Psoas muscle (tissue), 8 donors: ENCODE measurements at places on chromosomes 16 and 17.

DNA sequence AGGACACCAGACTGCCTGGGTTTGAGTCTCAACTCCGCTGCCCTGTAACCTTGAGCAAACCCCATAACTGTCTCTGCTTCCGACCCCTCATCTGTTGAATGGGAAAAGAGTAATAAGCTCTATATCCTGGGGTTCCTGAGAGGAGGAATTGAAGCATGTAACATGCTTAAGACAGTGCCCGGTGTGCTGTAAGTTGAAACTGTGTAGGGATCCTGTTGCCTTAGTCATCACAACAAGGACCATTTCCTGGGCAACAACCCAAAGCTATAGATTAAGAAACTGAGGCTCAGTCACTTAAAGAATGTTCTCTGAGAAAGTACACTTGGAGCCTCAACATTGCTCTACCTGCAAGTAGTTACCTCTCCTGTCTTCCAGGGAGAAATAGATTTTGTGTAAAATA is 23.0 kb downstream of the CDH13 start:
- no peak for DNase-seq

DNA sequence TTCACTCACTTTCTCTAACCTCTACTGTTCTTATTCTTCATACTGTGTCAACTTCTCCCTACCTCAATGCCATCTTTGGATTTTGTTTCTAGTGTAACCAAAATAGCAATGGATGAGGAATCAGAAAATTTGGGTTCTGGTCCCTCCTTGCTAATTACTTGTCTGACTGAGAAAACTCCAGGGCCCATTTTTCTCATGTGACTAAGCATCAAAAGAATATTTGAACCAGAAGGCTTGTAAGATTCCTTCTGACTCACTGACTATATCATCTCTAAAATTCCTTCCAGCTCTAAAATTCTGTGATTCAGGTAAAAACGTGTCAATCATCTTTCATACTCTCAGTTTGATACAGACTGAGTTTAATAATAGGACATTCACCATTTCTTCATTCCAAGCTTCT is 57.9 kb downstream of the BRIP1 start:
- DNase-seq: no peak

- no peak for DNase-seq
Measured at GRCh38 chr17:50310455-50311111, 35.3 kb upstream of the XYLT2 start.

- no peak for DNase-seq
Measured at GRCh38 chr17:21042458-21043295, at the start of gene USP22. Gene USP22, minus strand, starts transcription at chr17:21043011. Its CDS starts 176 bp downstream, at chr17:21042835.

DNA sequence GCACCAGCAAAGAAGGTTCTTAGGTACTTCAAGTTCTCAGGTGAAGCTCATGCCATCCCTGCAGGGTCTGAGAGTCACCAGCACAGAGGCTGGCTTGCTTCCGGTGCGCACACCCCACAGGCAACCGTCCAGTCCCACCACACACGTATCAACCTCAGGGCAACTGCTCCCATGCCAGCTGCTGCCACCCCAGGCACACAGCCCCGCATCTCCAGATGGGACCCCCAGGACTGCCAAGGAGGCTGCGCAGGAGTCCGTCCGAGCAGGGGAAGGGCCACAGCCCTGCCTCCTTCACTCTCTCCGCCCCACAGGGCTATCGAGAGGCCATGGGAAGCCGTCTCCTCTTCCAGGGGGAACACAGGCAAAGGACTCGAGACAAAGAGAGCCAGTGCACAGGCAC is 13.3 kb downstream of the KIFC3 start:
- DNase-seq: peak; percentile 30

- peak; percentile 74 for DNase-seq
Measured at GRCh38 chr17:15469260-15469659, 1.8 kb upstream of the CDRT4 start.

DNA sequence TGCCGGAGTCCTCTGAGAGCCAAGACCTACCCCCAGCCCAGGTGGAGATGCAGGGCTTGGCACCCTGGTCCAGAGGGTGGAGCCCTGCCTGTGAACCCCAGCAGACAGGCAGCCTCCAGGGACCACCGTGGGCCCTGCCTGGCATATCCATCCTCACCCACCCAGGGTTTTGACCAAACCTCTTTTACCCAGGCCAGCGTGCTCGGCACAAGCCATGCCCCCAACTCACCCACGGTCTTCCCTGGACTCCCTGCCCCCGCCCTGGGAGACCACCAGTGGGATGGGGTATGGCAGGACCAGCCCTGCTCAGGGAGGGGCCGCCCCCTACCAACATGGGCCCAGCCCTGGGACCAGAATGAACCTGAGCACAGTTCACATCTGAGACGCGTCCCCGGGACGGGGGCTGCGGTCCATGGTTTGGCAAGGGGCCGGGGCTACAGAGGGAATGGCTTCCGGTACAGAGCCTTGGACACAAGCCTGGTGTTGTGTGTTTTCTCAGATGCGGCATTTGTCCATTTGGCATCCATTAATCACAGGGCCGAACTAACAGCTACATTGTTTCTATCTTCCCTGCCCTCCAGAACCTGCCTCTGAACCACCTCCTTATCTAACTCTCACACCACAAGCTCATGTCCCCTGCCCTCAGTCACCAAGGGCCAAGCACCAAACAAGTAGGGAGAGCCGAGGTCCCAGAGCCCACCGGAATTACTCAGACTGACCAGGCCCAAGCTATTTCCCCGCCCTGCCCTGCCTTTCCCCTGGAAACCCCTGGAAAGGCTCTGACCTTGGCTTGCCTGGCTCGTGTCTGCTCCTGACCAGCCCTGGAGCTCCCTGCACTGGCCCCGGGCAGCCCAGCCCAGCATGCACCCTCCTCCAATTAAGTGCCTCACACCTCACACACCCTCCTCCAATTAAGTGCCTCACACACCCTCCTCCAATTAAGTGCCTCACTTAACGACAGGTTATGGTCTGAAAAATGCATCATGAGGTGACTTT is 14.1 kb downstream of the HS3ST6 start:
- DNase-seq: no peak

- no peak for DNase-seq
Measured at GRCh38 chr16:81158964-81159363, 62.8 kb upstream of the GCSH start.

DNA sequence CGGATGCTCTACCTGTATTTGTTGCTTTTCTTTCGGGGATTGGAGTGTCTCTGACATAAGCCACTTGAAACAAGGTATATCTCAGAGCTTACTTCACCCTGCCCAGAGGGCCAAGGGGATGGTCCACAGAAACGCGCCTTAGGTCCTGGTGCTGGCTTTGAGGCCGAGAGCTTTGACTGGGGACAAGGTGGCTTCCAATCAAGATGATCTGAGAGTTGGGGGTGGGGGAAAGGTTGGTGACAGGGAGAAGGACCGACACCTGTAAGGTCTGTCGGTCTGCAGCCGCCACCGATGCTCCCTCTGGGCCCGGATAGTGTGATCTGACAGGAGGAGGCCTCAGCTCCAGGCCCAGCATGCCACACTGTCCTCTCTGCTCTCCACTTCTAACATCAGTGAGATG is 21.8 kb upstream of the SPATA32 start:
- DNase-seq: peak; percentile 36

DNA sequence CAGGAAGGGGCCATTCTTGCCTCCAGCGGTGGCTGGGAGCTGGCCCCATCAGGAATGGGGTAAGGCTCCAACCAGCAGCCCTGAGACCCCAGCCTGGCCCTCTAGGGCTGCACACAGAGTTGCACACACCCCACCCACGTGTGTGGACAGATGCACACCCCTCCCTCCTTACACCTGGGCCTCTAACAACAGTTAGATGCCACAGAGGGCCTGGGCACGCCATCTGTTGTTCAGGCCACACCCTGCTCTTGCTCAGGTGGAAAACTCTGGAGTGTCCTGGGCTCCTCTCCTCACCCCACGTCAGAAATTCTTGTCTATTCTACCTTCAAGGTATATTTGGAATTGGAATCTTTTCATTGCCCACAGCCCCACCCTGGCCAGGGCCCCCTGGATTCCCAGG is 13.3 kb upstream of the RAI1 start:
- DNase-seq: peak; percentile 19

GRCh38 chr17:11627301-11627940 is 29.2 kb downstream of the DNAH9 start:
- no peak for DNase-seq

- DNase-seq: no peak
Measured at GRCh38 chr17:77592106-77592865, 366.2 kb upstream of the TNRC6C start.

DNA sequence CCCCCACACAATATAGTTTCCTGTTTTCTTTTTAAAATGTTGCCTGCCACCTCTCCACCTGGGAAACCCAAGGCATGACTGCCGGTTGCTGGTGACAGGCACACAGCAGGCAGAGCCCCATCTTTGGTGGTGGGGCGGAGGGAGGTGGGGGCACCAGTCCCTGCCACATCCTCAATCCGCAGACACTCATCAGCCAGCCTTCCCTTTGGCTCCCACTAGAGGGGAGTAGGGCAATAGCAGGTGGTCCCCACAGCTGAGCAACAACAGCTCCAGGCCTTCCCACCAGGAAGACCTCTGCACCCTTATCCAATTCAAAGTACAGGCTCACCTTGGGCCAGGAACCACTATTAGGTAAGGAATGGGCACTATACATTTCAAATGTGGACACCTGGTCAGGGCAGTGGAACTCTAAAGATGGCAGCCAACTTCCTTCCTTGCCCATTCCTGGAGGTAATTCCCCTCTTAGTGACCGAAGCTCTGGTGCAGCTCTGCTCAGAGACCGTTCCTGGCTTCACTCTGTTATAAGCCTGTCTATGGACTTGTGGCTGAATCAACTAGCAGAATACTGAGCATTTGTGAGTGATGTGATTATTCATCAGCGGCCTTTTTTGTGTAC is 13.9 kb downstream of the RECQL5 start:
- no peak for DNase-seq

DNA sequence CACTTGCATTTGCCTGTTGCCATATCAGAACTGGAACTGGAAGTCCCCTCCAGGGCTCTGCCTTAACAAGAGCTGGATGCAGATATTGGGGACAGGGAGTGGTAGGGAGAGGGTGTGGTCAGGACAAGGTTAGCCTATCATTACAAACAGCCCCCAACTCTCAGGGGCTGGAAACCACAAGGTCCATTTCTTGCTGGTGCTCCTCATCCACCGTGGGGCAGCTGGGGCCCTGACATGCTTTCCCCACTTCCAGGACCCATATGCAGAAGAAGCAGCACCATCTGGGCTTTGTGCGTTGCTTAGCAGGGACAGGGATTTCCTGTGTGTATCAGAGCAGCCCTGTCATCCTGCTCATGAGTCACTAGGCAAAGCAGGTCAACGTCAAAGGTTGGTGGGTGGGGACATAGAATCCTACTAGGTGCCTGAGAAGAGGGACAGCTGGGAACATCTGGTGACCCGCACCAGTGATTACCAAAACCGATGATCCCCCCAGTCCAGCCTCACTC is 26.9 kb downstream of the RGS9 start:
- no peak for DNase-seq

- DNase-seq: peak; percentile 62
Measured at GRCh38 chr16:22300427-22301071, 3.3 kb downstream of the POLR3E start.

DNA sequence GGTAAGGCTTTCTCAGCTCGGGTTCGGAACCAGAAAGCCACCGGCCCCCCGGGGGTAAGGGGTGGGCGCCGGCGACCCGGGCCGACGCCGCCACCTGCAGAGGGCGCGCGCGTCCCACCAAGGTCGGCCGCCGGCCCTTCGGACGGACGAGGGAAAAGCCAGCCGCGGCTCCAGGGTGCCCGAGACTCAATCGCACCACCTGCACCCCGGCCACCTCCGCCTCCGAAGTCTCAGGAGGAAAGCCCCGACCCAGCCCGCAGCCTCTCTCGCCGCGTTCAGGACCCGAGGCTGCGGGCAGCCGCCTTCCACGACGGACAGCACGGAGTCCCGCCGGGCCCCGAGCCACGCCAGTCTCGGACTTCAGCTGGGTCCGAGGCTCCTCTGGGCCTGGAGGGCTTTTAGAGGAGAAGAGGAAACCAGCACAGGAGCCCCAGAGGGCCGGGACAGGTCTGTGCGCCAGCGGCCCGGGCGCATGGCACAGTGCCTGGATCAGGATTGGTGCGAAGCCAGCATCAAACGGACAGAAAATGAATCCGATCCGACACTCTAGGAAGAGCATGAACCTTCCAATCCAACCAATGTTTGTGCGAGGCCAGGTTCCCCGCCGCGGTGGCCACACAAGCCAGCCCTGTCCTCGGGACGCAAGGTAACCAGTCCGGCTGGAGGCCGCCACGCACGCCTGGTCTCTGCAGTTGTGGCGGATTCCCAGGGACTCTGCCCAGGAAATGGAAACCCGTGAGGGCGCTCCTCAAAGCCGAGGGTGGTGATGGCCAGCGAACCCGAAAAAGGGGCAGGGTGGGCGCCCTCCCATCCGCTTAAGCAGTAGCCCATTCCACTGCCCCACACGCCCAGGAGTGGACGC is 6.7 kb downstream of the CBX8 start:
- DNase-seq: peak; percentile 72

DNA sequence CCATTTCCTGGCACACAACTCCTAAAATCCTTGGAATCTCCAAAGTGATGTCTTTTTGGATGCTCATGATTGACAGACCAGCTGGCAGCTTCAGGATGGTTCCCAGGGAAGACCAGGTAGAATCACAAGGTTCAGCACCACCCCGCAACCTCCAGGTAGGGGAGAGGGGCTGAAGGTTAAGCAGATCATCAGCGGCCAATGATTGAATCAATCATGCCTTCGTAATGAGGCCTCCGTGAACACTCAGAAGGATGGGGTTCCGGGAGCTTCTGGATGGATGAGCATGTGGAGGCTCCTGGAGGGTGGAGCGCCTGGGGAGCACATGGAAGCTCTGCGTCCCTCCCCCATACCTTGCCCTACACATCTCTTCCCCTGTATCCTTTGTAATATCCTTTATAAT is 185.9 kb downstream of the SEC14L1 start:
- no peak for DNase-seq

GRCh38 chr17:65630502-65630901 is 69.1 kb upstream of the AXIN2 start:
- DNase-seq: no peak

DNA sequence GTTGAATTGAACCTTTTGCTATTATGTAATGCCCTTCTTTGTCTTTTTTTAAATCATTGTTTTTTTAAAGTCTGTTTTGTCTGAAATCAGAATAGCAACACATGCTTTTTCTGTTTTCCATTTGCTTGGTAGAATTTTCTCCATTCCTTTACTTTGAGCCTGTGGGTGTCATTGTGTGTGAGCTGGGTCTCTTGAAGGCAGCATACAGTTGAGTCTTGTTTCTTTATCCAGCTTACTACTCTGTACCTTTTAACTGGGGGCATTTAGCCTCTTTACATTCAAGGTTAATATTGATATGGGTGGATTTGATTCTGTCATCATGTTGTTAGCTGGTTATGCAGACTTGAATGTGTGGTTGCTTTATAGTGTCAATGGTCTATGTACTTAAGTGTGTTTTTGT is 292.0 kb downstream of the MAP2K4 start:
- DNase-seq: no peak

GRCh38 chr17:46826116-46826515 is 7.6 kb upstream of the WNT3 start:
- DNase-seq: no peak

- DNase-seq: no peak
Measured at GRCh38 chr16:57534881-57535658, 1.3 kb downstream of the CCDC102A start.

DNA sequence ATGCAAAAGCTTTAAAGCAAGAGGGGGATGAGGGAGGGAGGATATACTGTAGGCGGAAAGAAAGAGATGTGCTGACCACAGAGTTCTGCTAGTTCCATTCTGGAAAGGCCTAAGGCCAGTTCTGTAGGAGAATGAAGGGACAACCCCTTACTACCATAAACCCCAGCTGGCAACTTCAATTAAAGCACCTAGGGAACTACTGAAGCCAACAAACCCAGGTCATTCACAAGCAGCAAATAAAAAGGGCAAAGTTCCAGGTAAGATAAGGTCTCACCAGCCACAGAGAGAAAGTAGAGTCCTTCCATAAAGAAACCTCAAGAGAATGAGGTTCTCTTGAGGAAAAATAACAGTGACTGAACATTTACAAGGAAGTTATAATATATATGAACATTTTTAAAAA is 12.8 kb downstream of the TERF2 start:
- DNase-seq: no peak
